Stimulated activated CD8-positive, alpha-beta memory T cell treated with anti-CD3 and anti-CD28 coated beads, Interleukin-4, amount 100 ng/mL, for 1 hour (primary cell): ENCODE measurements at places on chromosomes 6 and 20.

DNA sequence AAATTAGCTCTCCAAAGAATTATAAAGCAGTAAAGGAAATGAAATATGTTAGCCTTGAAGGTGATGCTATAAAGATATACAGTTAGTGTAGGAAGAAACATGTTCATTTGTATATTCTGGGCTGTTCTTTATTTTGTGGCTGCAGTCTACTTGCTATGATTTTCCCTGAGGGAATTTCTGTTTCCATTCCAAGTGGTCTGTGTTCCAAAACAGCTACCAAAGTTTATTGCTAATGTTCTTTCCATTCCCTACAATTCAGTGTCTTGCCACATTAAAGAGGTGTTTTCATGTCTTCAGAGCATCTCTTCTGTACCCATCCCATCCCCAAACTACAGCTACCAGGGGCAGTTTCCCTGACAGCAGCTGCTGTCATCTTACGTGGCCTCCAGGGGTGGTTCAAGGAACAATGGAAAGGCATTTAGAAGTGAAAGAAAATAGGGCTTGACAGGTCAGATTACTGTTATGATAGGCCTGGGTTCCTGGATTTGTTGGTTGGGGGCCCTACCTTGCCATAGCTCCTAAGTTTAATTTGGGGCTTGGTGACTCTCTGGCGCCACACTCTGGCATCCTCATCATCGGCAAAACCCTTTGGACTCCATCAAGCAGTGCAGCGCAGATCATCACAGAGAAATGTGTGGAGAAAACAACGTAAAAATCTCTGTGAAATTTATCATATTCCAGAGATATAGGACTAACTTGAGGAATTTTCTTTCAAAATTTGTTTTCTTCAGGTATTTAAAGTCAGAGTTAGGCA lies 33.8 kb upstream of the AIG1 start:
- no peak for DNase-seq

DNA sequence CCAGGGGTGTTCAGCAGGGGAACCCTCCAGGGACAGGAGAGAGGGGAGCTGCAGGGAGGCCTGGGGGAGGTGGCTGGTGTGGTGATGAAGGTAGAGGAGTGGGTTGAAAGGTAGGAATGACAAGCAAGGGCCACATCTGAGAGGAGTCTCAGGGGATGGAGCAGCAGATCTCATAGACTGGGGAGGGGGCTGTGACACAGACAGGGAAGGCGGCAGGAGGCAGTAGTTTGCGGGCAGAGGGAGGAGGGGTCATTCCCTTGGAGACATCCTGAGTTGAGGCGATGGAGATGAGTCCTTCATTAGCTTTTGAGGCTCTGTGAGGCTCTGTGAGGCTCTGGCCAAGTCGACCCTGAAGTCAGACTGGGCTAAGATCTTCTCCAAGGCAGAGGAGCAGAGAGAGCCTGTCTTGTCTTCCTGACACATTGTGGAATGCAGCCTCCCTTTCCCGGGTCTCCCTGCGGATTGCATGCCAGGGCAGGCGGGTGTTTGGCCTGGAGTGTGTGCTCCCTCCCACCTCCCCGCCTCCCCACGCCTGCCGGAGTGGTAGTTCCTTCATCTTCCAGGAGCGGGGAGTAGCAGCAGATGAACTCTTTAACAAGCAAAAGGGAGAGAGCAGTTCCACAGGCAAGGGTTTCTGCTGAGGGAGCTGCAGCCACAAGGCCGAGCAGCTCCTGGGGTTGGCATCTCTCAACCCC lies 34.3 kb upstream of the MLN start:
- DNase-seq: no peak

GRCh38 chr6:125002406-125002741 lies 40.1 kb downstream of the RNF217 start:
- DNase-seq: no peak

GRCh38 chr6:106536851-106537250 lies 92.4 kb downstream of the RTN4IP1 start:
- DNase-seq: no peak

DNA sequence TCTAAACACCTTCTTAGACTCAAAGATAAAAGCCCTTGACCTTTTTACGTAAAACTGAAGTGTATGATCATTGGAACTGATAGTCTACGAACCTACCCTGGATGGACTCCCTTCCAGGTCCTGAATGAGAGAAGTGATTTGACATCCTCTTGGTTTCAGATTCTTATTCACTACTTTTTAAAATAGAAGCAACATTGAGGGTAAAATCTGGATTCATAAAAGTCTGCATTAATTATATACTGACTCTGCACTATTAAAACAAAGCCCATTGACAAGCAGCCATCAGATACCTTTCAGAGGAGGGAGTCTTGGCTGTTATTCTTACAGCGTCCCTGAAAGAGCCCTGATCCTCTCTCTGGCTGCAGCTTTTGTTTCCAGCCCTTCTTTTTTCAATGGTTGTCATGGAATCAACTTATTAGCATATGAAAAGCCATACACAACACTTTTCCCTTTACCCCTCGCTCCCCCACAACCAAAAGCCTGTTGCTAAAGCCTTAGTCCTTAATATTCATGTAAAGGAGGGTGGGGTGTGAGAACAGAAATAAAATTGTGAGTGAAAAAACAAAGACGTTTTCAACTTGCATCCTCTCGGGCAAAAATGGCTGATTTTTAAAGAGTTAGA lies 270.0 kb upstream of the MARCKS start:
- no peak for DNase-seq
